Naive thymus-derived CD8-positive, alpha-beta T cell (primary cell): ENCODE measurements at places on chromosomes 3 and 15. TPM values are rescaled to one million over a fixed set of nuclear protein-coding genes. Genes with fewer than 3 reads are reported as not detected.

- no peaks in the 10 kb centered on the region for H3K27me3 ChIP-seq
- H3K4me1 ChIP-seq, result no peaks in the 10 kb centered on the region
- H3K27ac ChIP-seq, result no peak overlapping the region
- no peaks in the 10 kb centered on the region for H3K36me3 ChIP-seq
These were observed 153.0 kb upstream of the ROBO2 start for GRCh38 chr3:76886761-76887500.

PDCD10 gene
- polyA plus RNA-seq, result 84.8 TPM

DNA sequence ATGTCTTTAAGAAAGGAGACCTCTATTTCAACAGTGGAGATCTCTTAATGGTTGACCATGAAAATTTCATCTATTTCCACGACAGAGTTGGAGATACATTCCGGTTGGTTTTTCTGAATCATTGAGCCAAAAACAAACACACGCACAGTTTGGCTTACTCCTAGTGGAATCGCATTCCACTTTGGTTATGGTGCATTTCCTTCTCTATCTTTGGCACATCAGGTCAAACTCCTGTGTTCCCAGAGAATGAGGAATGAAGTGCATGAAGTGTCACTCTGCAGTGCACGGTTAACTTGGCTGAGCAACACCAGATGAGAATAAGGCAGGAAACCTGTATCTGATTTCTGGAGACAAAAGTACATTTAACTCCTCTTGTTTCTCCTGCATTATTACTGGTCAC, 38.5 kb downstream of the HDC start:
- no peaks in the 10 kb centered on the region for H3K27me3 ChIP-seq
- no peaks in the 10 kb centered on the region for H3K36me3 ChIP-seq
- no peak overlapping the region for H3K27ac ChIP-seq

GRCh38 chr3:108951820-108952501, 1.7 kb downstream of the GUCA1C start:
- no peak overlapping the region for H3K27ac ChIP-seq
- DNase-seq, result no peak
- H3K36me3 ChIP-seq, result no peaks in the 10 kb centered on the region
- H3K27me3 ChIP-seq, result peaks cover 10% of the 10 kb centered on the region

ATP13A4 gene
- polyA plus RNA-seq, result 0.93 TPM

DNA sequence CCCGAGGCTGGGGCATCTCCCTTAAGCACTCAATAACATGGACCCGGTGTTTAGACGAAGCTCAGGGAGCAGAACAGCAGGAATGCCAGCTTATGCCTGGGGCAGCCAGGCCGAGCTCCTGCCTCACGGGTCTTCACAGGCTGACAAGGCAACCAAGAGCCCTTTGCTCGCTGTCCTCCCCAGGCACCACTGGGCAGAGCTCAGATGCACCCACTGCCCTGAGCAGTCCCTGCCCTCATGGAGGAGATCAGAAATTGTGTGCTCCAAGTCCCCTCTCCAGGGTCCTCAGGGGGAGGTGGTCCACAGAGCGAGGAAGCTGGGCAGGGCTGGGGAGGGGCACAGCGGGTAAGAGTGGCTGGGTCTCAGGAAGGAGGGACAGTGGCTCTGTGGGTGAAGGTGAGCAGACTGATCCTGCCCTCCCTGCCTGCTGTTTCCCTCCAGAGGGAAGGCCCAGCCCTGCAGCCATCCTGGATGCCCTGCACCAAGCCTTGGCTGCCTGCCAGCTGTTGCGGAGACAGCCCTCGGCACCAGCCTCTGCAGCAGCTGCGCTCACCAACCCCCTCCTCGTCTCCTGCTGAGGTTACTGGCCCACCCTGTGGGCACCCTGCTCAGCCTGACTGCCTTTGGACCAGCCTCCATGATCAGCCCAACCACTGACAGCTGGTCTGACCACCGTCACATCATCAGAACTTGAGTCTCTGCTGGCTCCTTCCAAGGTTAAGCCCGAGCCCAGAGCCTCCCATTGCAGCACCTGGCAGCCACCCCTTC, 21.1 kb upstream of the GP9 start:
- H3K4me1 ChIP-seq, result peaks cover 16% of the 10 kb centered on the region
- no peak for DNase-seq
- no peak overlapping the region for H3K4me3 ChIP-seq

NOX5 gene
- polyA plus RNA-seq, result not detected

KLHDC8B gene
- polyA plus RNA-seq, result 4.2 TPM

DNA sequence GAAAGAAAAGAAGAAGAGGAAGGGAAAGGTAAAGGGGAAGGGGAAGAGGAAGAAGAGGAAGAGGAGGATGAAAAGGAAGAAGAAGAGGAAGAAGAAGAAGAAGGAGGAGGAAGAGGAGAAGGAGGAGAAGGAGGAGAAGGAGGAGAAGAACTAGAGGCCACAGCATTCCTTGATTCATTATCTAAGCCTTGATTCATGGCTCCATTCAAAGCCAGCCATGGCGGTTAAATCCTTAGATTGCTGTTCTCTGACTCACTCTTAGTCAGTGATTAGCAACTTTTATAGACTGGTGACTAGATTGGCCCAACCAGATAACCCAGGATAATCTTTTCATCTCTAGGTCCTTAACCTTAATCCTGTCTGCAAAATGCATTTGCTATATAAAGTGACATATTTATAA, 47.6 kb downstream of the OSTN start:
- peaks cover 10% of the 10 kb centered on the region for H3K4me1 ChIP-seq
- no peak overlapping the region for H3K27ac ChIP-seq
- DNase-seq, result no peak
- H3K36me3 ChIP-seq, result no peaks in the 10 kb centered on the region
- no peak overlapping the region for H3K4me3 ChIP-seq
- no peaks in the 10 kb centered on the region for H3K27me3 ChIP-seq

DNA sequence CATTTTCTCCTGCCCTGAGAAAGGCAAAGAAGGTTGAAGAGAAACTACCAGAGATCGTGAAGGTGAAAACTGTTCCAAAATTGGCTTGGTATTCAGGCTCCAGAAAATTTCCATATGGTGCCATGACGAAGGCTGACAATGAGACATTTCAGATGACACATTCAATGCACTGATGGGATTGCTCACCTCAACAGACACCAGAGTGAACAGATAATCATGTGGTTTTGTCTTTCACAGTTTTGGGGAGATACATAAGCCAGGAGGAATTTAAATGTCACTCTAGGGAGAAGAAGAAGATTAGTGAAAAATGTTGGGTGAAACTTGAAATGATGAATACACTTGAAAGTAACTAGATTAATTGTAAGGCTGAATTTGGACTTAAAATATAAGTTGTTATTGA, 339.7 kb upstream of the EPHA3 start:
- DNase-seq, result no peak
- H3K27ac ChIP-seq, result no peak overlapping the region
- no peaks in the 10 kb centered on the region for H3K36me3 ChIP-seq

GRCh38 chr3:45923755-45924154, 19.5 kb upstream of the CXCR6 start:
- no peak overlapping the region for H3K4me3 ChIP-seq
- H3K4me1 ChIP-seq, result peaks cover 32% of the 10 kb centered on the region
- DNase-seq, result no peak
- peaks cover 82% of the 10 kb centered on the region for H3K36me3 ChIP-seq
- no peak overlapping the region for H3K27ac ChIP-seq

- H3K36me3 ChIP-seq, result no peaks in the 10 kb centered on the region
- no peak for DNase-seq
- no peaks in the 10 kb centered on the region for H3K27me3 ChIP-seq
- peak overlapping the region; percentile 69 for H3K27ac ChIP-seq
- no peak overlapping the region for H3K4me3 ChIP-seq
- H3K4me1 ChIP-seq, result peaks cover 16% of the 10 kb centered on the region
These were observed 70.0 kb upstream of the HEG1 start for GRCh38 chr3:125125821-125126245.

DNA sequence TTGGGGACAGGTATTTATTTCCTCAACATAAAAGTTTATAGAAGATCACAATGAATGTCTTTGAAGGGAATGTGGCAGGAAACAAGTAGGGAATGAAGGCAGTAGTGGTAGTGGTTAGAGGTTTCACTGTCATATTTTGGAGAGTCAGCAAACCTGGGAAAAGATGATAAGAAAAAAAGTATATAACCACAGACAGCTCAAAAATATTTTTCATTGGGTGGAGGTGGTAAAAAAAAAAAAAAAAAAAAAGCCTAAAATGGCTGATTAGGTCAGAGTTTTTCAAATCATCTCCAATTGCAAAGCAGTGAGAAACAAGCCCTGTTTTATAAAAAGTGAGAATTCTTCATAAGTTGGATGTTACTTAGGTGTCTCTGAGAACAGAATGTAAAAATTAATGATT, 400.0 kb downstream of the LSAMP start:
- no peaks in the 10 kb centered on the region for H3K4me1 ChIP-seq
- DNase-seq, result no peak
- no peaks in the 10 kb centered on the region for H3K27me3 ChIP-seq
- no peak overlapping the region for H3K27ac ChIP-seq
- no peaks in the 10 kb centered on the region for H3K36me3 ChIP-seq

DNA sequence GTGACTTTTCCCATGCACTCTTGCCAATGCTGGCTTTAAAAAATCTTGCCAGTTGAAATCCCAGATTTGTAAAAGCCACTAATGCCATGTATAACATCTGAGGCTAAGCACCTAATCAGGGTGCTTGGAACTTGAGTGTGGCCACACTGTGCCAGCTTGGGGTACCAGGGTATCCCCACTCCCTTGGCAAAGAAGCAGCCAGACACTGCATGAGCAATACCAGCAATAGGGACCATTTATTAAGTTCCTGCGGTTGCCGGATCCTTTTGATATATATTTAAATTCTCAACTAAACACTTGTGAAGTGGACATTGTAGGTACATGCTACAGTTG, 2.2 kb upstream of the RHCG start:
- DNase-seq, result no peak
- H3K4me1 ChIP-seq, result peaks cover 12% of the 10 kb centered on the region
- no peak overlapping the region for H3K27ac ChIP-seq
- no peak overlapping the region for H3K4me3 ChIP-seq

- H3K36me3 ChIP-seq, result no peaks in the 10 kb centered on the region
- H3K27me3 ChIP-seq, result peaks cover 4% of the 10 kb centered on the region
- no peak overlapping the region for H3K4me3 ChIP-seq
- peaks cover 7% of the 10 kb centered on the region for H3K4me1 ChIP-seq
- DNase-seq, result no peak
- no peak overlapping the region for H3K27ac ChIP-seq
These were observed 64.2 kb downstream of the FAM43A start for GRCh38 chr3:194749631-194750490.

GRCh38 chr3:8766148-8766547, 3.3 kb downstream of the OXTR start:
- H3K27ac ChIP-seq, result no peak overlapping the region
- peaks cover 8% of the 10 kb centered on the region for H3K27me3 ChIP-seq
- no peak for DNase-seq
- H3K4me1 ChIP-seq, result peaks cover 15% of the 10 kb centered on the region
- no peak overlapping the region for H3K4me3 ChIP-seq

- no peak overlapping the region for H3K4me3 ChIP-seq
- H3K27me3 ChIP-seq, result no peaks in the 10 kb centered on the region
- no peak overlapping the region for H3K27ac ChIP-seq
- H3K4me1 ChIP-seq, result no peaks in the 10 kb centered on the region
- DNase-seq, result no peak
These were observed 50.5 kb downstream of the SRGAP3 start for GRCh38 chr3:9198899-9199335.

OR5H6 gene
- polyA plus RNA-seq, result not detected

- peak overlapping the region; percentile 96 for H3K27ac ChIP-seq
- peak; percentile 48 for DNase-seq
- H3K27me3 ChIP-seq, result no peaks in the 10 kb centered on the region
- H3K4me3 ChIP-seq, result peak overlapping the region; percentile 91
These were observed 36.6 kb upstream of the CD47 start for GRCh38 chr3:108127301-108127988.

KIF15 gene
- not detected for polyA plus RNA-seq

DNA sequence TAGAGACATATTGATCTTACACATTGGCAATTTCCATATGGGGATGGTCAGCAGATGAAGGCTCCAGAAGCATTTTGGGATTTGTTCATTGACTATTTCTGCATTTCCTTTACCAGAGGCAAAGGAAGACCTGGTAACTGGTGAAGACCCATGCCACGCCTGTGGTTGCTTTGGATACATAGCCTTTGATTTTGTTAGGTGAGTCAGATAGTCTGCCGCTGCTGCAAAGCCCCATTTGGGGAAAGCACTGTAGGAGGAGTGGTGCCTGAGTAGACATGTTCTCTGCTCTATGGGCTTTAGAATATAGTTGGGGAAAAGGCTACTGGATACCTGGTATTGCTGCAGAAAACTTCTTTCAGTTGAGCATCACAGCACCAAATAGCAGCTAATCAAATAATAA, 56.8 kb downstream of the TFG start:
- H3K27me3 ChIP-seq, result no peaks in the 10 kb centered on the region
- no peak overlapping the region for H3K27ac ChIP-seq
- no peak overlapping the region for H3K4me3 ChIP-seq
- no peaks in the 10 kb centered on the region for H3K36me3 ChIP-seq

- H3K4me3 ChIP-seq, result no peak overlapping the region
- no peak for DNase-seq
- H3K4me1 ChIP-seq, result no peaks in the 10 kb centered on the region
- no peaks in the 10 kb centered on the region for H3K36me3 ChIP-seq
These were observed 26.4 kb upstream of the TSPAN3 start for GRCh38 chr15:77097248-77097721.

WDR93 gene
- 0.33 TPM for polyA plus RNA-seq

DNA sequence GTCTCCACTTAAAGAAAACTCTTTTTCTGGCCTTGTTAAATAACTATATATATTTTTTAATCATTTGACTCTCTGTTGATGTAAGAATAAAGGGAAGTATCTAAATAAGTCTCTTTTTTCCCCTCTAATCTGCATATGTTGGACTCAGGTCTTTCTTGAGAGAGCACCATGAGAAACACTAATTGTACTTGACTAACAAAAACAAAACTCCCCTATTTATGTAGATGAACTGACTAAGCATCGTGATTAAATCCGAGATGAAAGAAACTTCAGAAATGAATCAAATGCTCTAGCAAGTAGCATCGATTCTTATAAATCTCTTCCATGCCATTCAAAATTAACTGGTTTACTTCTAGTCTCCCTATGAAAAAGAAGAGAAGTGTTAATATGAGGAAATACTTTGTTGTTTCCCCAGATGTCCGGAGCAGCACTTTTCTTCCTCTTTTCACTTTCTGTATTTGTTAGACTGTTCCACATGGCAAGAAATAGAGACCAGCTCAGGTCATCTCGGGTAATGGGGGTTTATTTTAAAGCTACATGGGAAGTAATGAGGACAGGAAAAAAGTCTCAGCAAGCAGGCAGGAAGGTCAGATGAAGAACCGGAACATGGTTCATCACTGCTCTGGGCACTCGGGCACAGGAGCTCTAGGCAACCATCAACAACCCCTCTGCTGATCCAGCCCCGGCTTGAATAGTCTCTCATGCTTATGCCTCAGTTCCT, 288.3 kb downstream of the CNTN6 start:
- no peaks in the 10 kb centered on the region for H3K36me3 ChIP-seq
- DNase-seq, result no peak
- no peak overlapping the region for H3K4me3 ChIP-seq
- H3K27me3 ChIP-seq, result no peaks in the 10 kb centered on the region

GRCh38 chr15:59434481-59434880, 3.5 kb upstream of the FAM81A start:
- peaks cover 8% of the 10 kb centered on the region for H3K4me1 ChIP-seq
- H3K4me3 ChIP-seq, result no peak overlapping the region
- DNase-seq, result no peak
- peaks cover 35% of the 10 kb centered on the region for H3K27me3 ChIP-seq
